ENCODE measurements at places on chromosomes 4 and X.

DNA sequence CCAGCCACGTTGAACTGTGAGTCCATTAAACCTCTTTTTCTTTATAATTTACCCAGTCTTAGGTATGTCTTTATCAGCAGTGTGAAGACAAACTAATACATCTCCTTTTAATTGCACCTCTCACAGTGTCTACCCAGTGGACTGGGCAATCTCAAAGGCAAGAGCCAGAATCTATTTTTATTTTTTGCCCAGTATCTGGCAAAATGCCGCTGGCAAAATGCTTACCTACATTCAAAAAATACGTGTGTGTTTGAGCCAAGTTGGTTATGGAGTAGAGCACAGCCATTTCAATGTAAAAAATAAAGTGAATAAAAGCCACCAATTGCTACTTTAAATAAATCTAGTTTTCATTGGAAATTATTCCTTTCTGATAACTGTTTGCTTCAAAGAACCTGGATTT, 199.9 kb downstream of the GC start:
- DNase-seq: no peak

GRCh38 chr4:84800256-84800655, 166.2 kb downstream of the WDFY3 start:
- no peak for DNase-seq

GRCh38 chr4:134337574-134337973, 136.0 kb upstream of the PABPC4L start:
- no peak for DNase-seq

DNA sequence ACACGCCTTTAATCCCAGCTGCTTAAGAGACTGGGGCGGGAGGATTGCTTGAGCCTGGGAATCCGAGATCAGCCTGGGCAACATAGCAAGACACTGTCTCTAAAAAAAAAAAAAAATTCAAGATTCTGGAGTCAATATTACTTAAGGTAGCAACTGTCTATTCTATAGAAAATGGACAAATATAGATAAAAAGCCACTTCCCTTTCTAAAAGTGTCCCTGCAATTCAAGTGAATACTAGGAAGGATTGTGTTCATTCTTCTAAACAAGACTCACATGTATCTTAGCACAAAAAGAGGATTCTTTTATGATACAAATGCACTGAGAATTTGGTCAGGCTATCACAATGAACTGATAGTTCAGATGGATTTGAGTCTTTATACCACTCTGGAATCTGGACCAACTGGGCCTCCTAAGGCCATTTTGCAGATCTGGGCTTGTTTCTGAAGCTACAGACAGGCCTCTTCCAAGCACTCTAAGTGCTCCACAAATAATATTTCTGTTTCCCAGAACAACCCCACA, 7.0 kb downstream of the PKD2 start:
- no peak for DNase-seq

GRCh38 chrX:141341341-141341740, 99.0 kb upstream of the SPANXC start:
- DNase-seq: no peak

GRCh38 chrX:150575419-150575814, 7.0 kb downstream of the MTM1 start:
- DNase-seq: peak; percentile 74

Measured in activated CD4-positive, alpha-beta T cell treated with anti-CD3 and anti-CD28 coated beads for 48 hours (primary cell).